ENCODE measurements at places on chromosomes 7 and 10. TPM values are rescaled to one million over a fixed set of nuclear protein-coding genes. Genes with fewer than 3 reads are reported as not detected.
A peak's percentile ranks its signal among the peaks of the same experiment; 100 is the strongest.

- peak within 1 kb of the TSS; percentile 86 for H3K4me3 ChIP-seq
- H3K4me1 ChIP-seq, result peaks cover 36% of the 10 kb centered on the region
- H3K36me3 ChIP-seq, result peaks cover 8% of the 10 kb centered on the region
- DNase-seq, result no peak
- peak within 1 kb of the TSS; percentile 73 for H3K27ac ChIP-seq
Observed at GRCh38 chr10:3067118-3067858, at the start of gene PFKP. Gene PFKP (plus strand): TSS chr10:3067548. CDS start chr10:3067596, 48 bp downstream.

DNA sequence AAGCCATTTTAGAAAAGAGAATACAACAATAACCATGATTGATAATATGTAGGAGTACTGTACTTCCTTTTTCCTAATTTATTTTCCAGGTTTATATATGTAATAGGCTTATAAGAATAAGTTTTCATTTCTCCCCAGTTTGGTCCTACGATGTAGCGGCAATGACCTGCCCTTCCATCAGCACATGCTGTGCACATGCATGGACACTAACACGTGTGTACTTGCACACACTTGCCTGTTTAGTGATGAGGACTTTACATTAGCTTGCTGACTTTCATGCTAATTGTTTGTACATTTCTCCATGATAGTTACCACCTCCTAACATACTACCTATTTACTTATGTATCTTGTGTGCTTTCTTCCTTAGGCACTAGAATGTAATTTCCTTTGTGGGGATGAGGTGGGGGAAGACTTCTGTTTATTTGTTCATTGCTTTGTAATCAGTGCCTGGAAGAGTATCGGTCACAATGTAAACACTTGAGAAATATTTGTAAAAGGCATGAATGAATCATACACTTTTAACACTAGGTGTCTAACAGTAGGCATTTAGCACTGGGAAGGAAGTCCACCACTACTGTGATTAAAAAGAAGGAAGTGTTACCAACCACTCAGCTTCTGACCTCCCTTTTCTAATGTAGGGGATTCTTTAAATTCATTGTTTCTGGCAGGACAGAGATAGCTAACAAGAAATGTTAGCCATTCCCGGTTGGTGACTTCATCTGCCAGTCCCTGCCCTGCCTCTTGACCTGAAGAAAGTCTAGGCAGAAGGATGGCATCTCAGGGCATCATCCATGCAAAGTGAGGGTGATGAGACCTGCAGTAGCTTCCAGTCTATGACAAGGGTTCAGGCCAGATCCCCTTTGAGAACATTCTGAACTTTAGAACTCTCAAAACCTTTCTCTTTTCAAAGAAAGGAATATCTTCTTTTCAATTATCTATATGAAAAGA, 120.2 kb upstream of the RAB18 start:
- H3K4me3 ChIP-seq, result no peak overlapping the region
- H3K36me3 ChIP-seq, result no peaks in the 10 kb centered on the region
- peaks cover 33% of the 10 kb centered on the region for H3K27me3 ChIP-seq
- no peaks in the 10 kb centered on the region for H3K4me1 ChIP-seq

SAP25 gene
- not detected for total RNA-seq

VTI1A gene
- total RNA-seq, result 31.1 TPM

LIPK gene
- not detected for total RNA-seq
